ENCODE measurements at places on chromosomes 12 and 14. TPM values are rescaled to one million over a fixed set of nuclear protein-coding genes. Genes with fewer than 3 reads are reported as not detected.

OR10G3 gene
- not detected for total RNA-seq

SLC35F4 gene
- not detected for total RNA-seq

TRHDE gene
- total RNA-seq, result 0.81 TPM

ALG10 gene
- total RNA-seq, result 3.9 TPM

CCDC197 gene
- not detected for total RNA-seq

DNA sequence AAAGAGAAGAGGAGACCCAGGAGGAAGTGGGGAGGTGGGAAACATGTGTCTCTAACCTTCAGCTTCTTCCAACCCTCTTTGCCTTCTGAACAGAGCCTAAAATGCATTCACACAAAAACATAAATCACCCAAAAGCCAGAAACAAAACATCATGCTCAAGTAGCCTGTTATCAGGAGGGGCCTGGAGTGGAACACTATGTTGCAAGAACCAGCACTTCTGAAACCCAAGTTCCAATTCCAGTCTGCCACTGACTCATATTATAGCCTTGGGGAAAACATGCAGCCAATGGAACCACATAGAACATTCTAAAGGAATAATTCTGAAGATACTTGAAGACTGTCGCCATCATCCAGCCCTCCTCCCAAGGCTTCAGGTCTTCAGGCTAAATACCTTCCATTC lies 169.8 kb upstream of the PLXNC1 start:
- H3K27me3 ChIP-seq, result no peaks in the 10 kb centered on the region
- H3K4me3 ChIP-seq, result no peak overlapping the region
- H3K27ac ChIP-seq, result no peak overlapping the region
- H3K36me3 ChIP-seq, result no peaks in the 10 kb centered on the region

DNA sequence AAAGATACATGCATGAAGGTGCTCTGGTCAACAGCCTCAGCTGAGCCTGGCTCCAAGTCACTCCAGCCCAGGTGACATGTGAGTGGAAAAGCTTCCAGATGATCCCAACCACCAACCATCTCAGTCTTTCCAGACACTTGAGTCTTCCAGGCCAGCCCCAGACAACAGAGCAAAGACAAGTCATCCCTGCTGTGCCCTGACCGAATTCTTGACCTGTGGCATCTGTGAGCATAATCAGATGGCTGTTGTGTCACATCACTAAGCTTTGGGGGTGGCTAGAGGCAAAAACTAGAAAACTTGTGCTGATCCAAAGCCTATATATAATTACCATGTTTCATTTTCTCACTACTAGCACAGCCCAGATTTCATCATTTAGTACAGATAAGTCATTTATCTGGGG lies 50.8 kb upstream of the ISM2 start:
- H3K4me1 ChIP-seq, result no peaks in the 10 kb centered on the region
- H3K27ac ChIP-seq, result no peak overlapping the region
- H3K36me3 ChIP-seq, result peaks cover 67% of the 10 kb centered on the region
- no peak overlapping the region for H3K4me3 ChIP-seq
- no peak for ATAC-seq

- no peaks in the 10 kb centered on the region for H3K36me3 ChIP-seq
- no peak for ATAC-seq
- H3K4me3 ChIP-seq, result no peak overlapping the region
- peaks cover 67% of the 10 kb centered on the region for H3K27me3 ChIP-seq
- no peak overlapping the region for H3K27ac ChIP-seq
Observed at GRCh38 chr14:106841701-106842100, 1315.3 kb downstream of the TMEM121 start.

DNA sequence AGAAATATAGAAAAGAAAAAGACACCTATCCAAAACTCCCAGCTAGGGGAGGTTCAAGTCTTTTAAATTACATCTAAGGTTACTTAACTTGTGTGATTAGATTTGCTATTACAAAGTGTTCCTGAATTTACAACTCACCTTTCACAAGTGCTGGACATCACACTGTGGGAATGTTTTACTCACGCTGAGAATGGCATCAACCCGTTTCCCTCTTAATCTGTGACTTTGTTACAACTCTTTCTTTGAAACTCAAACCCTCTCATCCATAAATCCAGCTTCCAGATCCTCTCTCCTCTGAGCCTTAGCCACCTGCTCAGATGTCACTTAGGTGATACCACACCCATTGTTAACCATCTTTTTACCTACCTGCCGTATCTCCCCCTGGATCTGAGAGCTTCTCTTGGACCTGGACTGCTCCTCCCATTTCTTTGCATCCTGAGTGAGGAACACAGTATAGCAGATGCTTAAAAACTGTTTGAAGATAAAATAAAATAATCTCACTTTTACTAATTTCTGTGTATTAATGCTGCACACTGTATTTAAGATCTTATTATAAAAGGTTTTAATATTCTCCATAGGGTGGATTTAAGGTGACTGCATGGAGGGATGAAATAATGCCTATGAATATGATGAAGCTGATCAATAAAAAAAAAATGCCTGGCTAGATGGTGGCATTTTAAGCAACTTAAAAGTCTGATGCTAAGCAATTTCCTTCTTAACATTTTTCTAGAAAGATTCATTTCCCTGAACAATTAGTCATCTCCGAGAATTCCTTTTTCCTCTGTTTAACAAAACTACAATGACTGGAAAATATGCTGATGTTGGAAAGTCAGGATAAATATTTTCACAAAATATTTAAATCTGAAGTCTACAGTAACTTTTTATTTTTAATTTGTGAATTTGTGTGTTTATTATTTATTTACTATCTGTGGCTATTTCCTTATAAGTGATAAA lies 39.1 kb upstream of the NAP1L1 start:
- H3K4me1 ChIP-seq, result no peaks in the 10 kb centered on the region
- ATAC-seq, result no peak
- no peak overlapping the region for H3K4me3 ChIP-seq
- no peak overlapping the region for H3K27ac ChIP-seq
- H3K36me3 ChIP-seq, result no peaks in the 10 kb centered on the region
- no peaks in the 10 kb centered on the region for H3K27me3 ChIP-seq

DNA sequence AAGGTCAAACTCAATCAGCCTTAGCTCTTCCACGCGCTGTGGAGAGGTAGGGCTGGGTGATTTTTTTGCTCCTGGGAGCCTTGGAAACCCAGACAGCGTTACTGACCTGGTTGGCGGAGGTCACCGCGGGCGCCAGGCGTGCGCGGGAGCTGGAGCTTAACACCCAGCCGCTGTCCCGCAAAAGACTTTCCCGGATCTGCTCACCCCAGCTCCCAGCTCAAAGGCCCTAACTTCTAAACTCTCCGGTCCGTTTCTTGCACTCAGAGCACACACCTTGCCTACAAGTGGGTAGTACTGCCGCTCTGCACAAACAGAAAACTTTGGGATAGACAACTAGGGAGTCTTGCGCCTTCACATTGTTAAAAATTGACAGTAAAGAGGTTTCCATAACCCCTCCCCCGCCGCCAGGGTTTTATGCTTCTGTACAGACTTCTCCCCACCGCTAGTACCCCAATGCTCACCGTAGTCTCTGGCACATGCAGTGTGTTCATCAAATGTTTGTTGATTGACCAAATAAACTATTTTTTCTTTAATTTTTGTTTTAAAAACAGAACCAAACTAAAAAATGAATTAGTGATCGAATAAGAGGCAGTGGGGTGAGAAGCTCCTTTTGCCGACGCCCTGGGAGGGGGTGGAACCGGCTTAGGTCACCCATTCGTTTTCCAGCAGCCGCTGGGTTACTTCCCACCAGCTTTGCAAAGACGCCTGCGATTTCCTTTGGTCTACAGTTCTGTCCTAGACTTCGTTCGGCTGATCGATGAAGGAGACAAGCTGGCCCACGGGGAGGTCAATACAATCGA lies 12.7 kb upstream of the TBX3 start:
- no peak overlapping the region for H3K27ac ChIP-seq
- no peak overlapping the region for H3K4me3 ChIP-seq
- no peak for ATAC-seq
- H3K27me3 ChIP-seq, result peaks cover 100% of the 10 kb centered on the region
- no peaks in the 10 kb centered on the region for H3K36me3 ChIP-seq

GRCh38 chr14:36931791-36932190 lies 240.6 kb downstream of the SLC25A21 start:
- no peak for ATAC-seq
- H3K27me3 ChIP-seq, result no peaks in the 10 kb centered on the region
- H3K27ac ChIP-seq, result no peak overlapping the region
- no peaks in the 10 kb centered on the region for H3K4me1 ChIP-seq
